ENCODE measurements at places on chromosomes 16 and 17.

DNA sequence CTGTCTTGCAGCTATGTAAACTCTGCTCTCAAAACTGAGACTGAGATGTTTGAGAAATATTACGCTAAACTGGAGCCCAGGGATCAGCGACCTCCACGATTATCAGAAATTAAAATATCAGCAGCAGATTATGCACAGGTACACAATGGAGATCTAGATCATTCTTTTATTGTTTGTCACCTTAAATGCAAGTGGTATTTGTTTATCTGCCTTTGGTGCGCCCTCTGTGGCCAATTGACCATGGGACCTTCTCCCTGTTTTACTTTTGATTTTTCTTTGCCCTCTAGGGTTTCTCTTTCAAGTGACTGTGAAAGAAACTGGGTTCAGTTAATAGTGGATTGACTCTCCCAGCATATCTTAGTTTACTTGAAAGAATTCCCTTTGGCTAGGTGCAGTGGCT lies 42.1 kb downstream of the PRSS54 start:
- DNase-seq, result no peak

- no peak for DNase-seq
Measured at GRCh38 chr16:67329901-67330300, 3.3 kb downstream of the LRRC36 start.

DNA sequence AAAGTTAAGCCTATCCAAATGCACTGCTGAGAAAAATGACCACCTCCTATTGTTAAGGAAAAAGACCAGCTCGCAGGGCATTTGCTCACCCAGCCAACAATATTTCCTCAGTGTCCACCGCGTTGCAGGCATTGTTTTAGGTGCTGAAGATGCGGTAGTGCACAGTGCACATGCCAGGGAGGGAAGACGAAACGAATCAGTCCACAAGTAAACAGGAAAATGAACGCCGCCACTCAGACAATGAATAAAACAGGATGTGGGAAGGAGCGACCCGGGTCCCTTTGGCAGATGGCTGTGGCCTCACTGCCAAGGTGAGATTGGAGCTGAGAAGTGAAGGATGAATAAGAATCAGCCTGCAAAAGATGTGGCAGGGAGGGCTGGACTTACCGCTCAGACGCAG lies 249.2 kb downstream of the FOXL1 start:
- DNase-seq, result no peak

GRCh38 chr17:57487573-57487972 lies 231.2 kb downstream of the MSI2 start:
- no peak for DNase-seq

- DNase-seq, result no peak
Measured at GRCh38 chr16:84678541-84678940, 21.3 kb upstream of the USP10 start.

- DNase-seq, result no peak
Measured at GRCh38 chr16:87765473-87765775, 362 bp downstream of the KLHDC4 start.

DNA sequence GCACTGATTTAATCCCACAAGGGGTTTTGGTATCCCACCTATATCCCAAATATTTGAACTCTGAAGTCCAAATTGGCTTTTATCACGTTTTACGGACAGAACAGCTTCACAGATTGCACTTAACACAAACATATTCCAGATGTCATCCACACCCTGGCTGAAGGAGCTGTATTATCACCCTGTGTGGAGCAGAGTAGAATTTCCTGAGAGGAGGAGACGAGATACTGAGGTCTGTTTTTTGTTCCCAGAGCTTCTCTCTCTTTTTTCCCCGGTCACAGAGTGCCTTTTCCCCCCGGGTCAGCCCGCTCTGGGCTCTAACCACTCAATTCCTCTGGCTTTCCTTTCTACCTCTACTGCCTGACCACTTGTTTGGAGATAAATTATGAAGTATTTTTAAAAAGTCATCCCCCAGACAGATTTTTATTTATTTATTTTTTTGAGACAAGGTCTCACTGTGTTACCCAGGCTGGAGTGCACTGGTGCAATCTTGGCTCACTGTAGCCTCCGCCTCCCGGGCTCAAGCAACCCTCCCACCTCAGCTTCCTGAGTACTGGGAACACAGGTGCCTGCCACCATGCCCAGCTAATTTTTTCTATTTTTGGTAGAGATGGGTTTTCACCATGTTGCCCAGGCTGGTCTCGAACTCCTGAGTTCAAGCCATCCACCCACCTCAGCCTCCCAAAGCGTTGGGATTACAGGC lies 30.7 kb downstream of the DNAH2 start:
- no peak for DNase-seq

GRCh38 chr17:57425431-57425830 lies 169.1 kb downstream of the MSI2 start:
- peak; percentile 50 for DNase-seq

DNA sequence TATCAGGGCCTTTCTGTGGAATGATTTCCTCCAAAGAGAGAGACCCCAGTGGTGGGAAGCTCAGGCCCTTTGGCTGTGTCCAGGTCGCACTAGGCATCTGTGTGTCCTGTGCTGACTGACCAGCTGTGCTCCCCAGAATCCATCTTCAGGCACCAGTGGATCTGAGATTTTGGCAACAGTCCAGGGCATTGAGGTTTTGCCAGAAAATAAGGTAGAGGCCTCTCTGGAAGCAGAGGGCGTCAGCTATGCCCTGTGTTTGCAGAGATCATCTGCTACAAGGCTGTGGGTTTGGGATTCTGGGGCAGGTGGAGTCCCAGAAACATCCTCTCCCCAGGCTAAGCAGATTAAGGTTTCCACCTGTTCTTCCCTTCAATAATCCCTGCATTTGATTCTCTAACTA lies 57.5 kb upstream of the TOB1 start:
- DNase-seq, result peak; percentile 70

GRCh38 chr17:73230088-73230487 lies 31.6 kb downstream of the CPSF4L start:
- DNase-seq, result no peak

- DNase-seq, result no peak
Measured at GRCh38 chr17:66873962-66874361, 39.0 kb downstream of the CACNG5 start.

DNA sequence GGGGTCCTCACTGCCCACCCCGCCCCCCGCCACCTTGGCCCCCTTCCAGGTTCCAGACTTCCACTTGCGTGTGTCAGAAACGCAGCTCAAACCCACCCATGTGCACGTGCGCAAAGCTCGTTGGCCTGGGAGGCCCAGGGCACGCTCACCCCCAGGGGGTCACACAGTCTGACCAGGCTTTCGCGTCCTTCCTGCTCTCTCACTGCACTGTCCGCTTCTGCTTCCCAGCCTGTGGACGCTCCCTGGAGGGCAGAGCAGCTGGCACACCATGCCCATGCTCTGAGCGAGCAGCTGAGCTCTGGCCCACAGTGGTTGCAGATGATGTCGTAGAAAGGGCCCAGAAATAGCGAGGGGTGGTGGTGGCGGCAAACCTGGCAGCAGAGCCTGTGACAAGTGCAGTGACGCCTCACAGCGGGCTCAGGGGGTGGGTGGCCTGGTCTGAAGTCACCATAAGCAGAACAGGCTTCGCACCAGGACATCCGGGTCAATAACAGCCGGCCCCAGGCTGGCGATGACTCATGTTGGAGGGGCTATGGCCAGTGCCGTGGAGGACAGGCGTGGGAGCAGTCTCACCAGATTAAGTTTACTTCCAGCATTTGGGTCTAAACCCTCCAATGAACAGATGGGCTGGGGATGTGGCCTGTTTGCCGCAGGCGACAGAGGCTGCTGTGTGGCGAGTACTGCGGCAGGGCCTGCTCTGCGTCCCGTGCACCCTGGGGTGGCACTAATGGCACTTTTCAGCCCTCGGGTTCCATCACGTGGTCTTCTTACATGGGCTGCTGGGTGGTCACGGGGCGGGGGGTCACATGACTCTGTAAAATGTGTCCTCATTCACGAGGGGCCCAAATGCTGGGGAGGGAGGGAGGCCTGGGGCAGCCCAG lies 49.0 kb downstream of the NT5M start:
- DNase-seq, result no peak

- no peak for DNase-seq
Measured at GRCh38 chr16:27547134-27547533, 2.6 kb downstream of the GTF3C1 start.

- no peak for DNase-seq
Measured at GRCh38 chr16:83842291-83842690, 34.5 kb downstream of the HSBP1 start.

DNA sequence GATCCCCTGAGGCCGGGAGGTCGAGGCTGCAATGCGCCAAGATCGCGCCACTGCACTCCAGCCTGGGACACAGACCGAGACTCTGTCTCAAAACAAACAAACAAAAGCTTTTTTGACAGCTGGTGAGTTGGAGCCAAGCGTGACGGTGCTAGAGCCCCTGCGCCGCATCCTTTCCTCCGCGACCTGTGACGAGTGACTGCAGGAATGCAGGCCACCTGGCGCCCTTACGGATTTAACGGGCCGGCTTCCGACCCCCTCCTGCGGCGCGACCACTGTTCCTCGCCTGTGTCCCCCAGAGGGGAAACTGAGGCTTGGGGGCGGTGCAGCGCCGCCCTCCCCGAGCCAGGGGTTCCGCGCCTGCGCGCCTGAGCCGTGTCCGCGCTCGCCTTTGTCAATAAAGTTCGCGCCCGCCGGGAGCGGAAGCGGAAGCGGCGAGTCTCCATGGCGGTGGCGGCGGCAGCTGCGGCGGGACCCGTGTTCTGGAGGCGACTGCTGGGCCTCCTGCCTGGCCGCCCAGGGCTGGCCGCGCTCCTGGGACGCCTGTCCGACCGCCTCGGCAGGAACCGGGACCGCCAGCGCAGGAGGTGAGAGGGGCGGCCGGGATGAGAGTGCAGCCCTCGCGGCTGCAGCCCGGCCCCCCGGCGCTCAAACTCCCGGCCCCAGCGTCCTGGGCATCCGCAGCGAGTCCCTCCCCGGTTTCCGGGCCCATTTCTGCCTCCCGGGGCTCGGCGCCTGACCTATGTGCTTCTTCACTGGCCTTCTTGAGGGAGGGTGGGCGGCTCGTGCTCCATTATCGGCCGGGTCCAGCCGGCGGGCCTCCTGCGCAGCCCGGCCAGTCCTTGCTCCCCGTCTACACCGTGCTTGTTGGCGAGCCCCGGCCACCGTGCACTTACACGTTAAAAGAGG lies at the start of gene PGS1:
PGS1 (plus strand) TSS at position 425 of the 906 bp plus-strand sequence; CDS start at position 442, 17 bp downstream.
- peak; percentile 75 for DNase-seq

GRCh38 chr16:397135-397661 lies at the start of gene NME4:
NME4 (plus strand) TSS chr16:397199; CDS start chr16:397223, 24 bp downstream.
- peak; percentile 48 for DNase-seq

DNA sequence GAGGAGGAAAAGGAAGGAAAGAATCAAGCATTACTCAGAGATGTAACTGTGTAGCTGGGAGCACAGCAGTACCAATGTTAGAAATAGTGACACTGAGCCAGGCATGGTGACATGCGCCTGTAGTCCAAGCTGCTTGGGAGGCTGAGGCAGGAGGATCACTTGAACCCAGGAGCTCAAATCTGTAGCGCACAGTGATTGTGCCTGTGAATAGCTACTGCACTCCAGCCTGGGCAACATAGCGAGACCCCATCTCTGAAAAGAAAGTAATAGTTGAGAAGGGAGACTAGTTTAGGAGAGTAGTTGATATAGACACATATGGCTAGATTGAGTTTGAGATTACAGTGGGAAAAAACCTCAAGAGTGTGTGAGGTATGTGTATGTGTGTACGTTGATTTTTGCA lies 17.8 kb downstream of the MAP3K3 start:
- DNase-seq, result no peak

DNA sequence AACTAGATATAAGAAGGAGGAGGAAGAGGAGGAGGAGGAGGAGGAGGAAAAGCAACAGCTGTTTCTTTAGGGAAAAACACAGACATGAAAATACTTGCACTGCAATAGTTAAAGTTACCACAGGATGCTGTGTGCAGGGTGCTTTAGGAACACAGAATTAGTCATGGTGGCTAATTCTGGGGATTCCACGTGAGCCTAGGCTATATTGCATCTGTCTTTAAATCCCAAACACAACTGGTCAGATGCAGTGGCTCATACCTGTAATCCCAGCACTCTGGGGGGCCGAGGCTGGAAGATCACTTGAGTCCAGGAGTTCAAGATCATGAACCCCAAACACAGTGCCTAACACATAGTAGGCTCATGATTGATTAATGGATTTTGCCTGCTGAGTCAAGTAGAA lies 155.3 kb upstream of the C16orf82 start:
- DNase-seq, result no peak

GRCh38 chr16:51119973-51120729 lies 30.9 kb downstream of the SALL1 start:
- no peak for DNase-seq

- no peak for DNase-seq
Measured at GRCh38 chr16:1325673-1326371, 7.6 kb upstream of the BAIAP3 start.

- no peak for DNase-seq
Measured at GRCh38 chr16:26838931-26839330, 227.8 kb upstream of the C16orf82 start.

DNA sequence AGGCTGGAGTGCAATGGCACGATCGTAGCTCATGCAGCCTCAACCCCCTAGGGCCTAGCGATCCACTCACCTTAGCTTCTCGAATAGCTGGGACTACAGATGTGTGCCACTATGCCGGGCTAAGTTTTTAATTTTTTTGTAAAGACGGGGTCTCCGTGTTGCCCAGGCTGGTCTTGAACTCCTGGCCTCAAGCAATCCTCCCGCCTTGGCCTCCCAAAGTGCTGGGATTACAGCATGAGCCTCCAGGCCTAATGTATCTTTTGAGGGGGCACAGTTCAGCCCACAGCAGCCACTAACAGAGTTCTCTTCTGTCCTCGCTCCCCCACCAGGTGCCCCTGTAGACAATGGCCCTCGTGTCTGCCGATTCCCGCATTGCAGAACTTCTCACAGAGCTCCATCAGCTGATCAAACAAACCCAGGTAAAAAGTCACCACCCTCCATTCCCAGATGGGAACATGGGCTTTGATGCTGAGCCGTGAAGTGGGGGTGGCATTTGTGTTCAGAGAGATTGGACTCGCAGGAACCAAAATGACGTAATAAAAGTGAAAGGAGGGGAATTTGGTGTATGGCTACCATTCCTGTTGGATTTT lies 16.0 kb downstream of the SULT1A2 start:
- no peak for DNase-seq

DNA sequence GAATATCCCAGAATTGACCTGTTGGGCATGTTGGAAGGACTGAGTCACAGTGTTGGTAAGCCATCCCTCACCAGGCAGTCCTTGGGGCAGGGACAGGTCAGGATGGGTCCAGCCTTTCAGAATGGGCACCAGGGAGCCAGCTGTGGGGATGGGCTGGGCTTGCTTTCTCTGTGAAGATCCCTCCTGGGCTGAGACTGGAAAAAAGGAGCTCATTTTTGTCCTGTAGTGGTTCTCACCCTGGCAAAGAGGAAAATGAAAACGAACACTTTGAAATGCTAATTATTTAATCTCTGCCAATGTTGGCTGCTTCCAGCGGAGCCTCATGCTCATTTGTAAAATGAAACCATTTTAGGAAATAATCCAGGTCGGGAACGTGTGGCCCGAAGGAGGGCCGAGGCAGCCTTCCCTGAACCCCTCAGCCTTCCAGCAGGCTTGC lies 237.5 kb upstream of the SALL1 start:
- no peak for DNase-seq

DNA sequence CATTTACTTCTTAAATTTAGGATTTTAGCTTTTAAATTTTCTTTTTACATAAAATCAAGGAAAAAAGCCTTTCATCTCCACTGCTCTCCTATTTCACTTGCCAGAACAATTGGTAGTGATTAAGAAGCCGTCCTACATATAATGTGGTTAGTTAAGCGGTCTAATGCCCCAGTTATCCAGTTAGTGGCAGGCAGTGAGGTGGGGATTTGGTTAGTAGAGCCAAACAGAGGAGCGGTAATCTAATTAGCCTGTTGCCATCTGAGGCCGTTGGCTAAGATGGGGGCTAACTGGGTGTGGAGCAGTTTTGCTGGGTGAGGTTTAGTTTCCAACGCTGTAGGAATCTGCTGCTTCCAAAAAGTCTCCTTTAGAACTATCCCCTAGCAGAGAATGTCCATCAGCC lies 22.4 kb downstream of the SNX11 start:
- DNase-seq, result no peak

- peak; percentile 53 for DNase-seq
Measured at GRCh38 chr17:43169561-43170139, 1.4 kb upstream of the NBR1 start.
